Activated T-helper 1 cell treated with Interleukin-2 at 50 U/mL for 16 hours (primary cell): ENCODE measurements at places on chromosomes 16 and 17.

GRCh38 chr16:16121185-16121727 lies 102.0 kb downstream of the ABCC6 start:
- no peak for DNase-seq

GRCh38 chr17:77857306-77857555 lies 101.3 kb upstream of the TNRC6C start:
- DNase-seq: no peak

GRCh38 chr17:7818026-7818425 lies 16.0 kb upstream of the KDM6B start:
- DNase-seq: no peak

DNA sequence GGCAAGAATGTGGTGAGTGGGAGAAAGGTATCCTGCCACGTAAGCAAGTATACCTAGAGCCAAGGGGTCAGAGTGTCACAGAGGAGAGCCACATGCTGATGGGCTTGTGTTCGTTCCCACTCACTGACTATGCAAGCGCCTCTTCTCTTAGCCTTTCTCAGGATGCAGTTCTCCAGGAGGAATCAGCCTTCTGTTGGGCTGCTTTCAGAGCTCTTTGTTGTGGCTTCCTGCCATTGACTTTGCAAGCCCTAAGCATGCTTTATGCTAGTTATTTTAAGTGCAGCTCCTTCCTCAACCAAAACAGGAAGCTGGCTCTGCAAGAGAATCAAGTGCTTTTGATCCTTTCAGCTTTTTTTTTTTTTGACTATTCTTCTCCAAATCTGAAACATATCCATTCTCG lies 66.6 kb downstream of the SIAH1 start:
- peak; percentile 1 for DNase-seq

DNA sequence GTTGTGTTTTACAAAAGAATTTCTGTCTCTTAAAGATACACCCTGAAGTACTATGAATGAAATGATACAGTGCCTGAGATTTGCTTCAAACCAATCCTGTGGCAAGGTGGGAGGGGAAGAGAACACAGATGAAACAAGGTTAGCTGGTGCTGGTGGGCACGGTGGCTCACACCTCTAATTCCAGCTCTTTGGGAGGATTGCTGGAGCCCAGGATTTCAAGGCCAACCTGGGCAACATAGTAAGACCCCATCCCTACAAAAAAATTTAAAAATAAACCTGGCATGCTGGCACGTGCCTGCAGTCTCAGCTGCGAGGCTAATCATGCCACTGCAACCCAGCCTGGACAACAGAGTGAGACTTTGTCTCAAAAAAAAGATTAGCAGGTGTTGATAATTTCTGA lies 67.3 kb upstream of the FA2H start:
- no peak for DNase-seq

DNA sequence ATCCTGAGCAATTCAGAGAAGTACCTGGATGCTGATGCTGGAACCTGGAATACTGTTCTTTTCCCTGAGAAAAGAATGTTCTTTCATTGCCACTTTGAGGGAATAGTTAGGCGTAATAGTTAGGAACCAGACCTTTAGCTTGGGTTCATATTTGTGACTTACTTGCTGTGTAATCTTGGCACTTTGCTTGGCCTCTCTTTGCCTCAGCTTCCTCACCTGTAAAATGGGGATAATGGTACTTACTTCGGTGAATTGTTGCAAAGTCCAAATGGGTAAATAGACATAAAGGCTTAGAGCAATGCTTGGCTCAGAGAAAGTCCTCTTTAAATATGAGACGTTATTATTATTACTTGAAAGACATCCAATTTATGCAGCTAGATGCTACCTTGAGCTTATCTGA lies 55.0 kb upstream of the CLEC19A start:
- DNase-seq: no peak

GRCh38 chr16:79769270-79769927 lies 168.9 kb upstream of the MAF start:
- DNase-seq: no peak

GRCh38 chr17:47806913-47807255 lies 14.7 kb downstream of the OSBPL7 start:
- no peak for DNase-seq

DNA sequence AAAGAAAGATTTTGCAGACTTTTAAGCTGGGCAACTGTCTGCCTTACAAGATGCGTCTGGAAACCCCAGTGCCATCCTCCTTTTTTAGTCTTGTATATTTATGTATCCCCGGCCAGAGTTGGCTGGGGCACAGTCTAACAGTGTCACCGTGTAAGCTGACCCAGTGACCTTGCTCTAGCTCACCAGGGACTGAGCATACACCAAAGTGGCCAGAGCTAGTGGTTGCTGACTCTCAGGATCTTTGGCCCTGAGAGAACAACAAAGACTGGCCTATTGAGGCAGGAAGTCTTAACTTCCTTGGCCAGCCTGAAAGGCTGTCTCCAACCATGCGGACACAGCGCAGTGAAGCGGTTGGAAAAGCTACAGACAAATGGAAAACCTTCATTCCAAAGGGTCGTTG lies 745.2 kb downstream of the WWOX start:
- no peak for DNase-seq

DNA sequence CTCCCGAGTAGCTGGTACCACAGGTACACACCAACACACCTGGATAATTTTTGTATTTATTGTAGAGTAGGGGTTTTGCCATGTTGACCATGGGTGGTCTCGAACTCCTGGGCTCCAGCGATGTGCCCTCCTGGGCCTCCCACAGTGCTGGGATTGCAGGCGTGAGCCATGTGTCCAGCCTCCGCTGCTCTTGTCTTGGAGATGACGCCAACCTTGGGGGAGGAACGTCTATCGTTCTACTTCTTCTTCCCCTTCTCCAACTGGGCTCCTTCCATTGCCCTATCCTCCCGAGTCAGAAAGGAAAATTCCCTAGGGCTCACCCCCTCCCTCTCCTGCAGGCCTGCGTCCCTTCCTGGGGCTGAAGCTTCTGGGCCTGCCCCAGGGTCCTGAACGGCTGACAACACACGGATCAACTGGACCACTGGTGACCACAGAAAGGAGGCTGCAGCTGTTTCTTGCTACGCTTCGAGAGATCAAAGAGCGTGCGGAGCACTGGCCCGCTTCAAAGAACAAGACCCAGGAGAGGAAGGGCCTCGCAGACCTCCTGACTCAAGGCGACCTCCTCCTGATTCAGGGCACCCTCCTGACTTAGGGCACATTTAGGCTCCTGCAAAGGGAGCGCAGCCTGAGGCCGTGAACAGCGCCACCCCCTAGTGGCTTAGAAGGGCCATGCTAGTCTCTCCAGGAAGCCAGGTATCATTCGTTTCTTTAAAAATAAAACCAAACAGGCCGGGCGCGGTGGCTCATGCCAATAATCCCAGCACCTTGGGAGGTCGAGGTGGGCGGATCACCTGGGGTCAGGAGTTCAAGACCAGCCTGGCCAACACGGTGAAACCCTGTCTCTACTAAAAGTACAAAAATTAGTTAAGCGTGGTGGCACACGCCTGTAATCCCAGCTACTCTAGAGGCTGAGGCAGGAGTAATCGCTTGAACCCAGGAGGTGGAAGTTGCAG lies 48.5 kb upstream of the HELZ start:
- DNase-seq: peak; percentile 37

DNA sequence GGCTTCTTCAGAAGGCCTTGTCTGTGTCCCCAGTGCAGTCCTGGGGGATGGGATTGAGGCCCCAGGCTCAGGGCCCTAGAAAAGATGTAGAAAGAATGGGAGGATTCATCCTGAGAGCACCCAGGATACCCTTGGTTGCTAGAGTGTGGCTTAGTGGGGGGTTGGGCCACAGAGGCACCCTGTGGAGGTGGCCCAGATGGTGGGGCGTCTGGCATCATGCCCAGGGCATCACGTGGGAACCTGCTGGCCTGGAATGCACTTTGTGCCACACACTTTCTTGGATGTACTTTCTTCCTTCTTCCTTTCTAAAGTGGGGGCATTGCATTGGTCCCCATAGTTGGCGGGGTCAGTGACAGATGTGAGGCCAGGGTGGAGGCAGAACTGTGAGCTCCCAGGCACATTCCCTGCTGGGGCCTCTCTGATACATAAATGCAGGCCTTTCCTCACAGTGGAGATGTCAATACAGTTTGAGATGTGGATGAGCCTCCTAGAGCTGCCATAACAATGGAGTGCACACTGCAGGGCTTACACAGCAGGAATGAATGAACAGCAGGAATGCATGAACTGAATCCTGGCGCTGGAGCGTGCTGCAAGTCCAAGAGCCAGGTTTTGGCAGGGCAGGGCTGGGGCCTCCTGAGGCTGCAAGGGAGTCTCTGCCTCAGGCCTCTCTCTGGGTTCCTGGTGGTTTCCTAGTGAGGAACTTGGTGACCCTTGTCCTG lies 43.3 kb downstream of the MGAT5B start:
- no peak for DNase-seq

DNA sequence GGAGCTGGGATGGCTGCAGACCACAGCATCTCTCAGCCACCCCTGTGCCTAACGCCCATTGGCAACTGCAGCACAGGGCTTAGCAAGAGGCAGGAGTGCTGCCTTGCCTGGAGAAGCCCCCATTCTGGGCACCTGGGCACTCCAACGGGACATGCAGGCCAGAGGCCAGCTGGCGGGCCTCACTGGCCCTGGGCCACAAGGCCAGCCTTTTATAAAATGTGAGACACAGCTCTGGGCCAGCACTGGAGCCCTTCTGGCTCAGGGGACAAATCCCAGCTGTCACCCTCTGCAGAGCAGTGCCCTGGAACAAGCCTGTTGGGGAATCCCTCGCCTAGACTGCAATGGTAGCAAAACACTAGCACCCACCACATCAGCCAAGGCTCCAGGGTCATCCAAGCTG lies 171.8 kb downstream of the WSCD1 start:
- DNase-seq: no peak

- DNase-seq: no peak
These were observed 3.1 kb upstream of the ATXN7L3 start for GRCh38 chr17:44202756-44203155.

DNA sequence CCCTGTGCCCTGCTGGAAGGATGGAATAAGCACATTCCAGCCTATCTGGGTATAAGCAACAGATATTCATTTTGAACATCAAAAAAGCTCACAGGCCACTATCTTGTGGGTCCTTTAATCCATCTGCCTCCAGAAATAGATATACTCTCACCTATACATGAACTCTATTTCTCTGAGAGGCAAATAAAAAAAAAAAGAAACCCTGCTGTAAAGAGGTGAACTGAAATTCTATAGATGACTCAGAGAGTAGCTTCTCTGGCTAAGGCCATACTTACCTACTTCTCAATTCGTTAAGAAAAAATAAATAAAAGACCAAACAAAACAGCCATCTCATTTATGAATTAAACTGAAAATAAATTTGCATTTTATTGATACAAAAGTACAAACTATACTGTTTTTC lies 86.3 kb downstream of the DYNLRB2 start:
- no peak for DNase-seq

DNA sequence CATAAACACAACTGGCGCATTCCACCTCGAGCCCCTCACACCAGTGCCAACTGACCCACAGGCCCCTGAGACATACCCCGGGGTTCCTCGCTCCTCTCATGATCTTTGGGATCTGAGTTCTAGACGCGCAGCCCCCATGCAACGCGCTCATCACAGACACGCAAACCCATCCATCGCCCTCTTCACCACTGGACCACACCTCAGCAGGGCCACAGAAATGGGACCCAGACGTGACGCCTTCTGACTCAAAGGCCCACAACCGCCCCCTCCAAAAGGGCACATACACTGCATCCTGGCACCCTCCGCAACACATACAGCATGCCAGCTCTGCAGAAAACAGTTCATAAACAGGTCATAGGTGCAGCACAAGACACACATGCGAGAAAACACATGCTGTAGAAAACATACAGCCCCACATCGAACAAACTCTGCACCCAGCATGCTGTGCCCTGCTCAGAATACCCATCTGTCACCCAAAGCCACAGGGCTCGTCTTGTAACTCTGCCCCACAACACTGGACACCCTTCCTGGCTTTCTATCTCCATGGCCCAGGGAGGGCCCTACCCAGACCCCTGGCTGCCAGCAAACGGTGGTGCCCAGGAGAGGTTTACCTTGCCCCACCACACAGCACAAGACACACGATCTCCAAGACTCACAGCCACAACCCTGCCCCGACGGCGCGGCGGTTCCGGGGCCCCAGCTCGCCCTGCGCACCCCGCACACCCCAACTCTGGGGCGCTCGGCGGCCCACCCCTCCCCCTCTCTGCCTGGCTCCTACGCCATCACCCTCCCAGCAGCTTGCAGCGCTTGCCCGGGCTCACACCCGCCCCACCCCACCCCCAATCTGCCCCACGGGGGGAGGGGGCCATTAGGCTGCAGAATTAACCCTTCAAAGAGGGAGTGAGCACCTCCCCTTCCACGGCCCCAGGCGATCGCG lies 887 bp downstream of the ZBTB4 start:
- DNase-seq: peak; percentile 54

- no peak for DNase-seq
These were observed 671 bp downstream of the CHMP6 start for GRCh38 chr17:80992077-80992947.

- DNase-seq: no peak
These were observed 14.6 kb upstream of the CNGB1 start for GRCh38 chr16:57985204-57986181.

- no peak for DNase-seq
These were observed 278.4 kb upstream of the IRX5 start for GRCh38 chr16:54652201-54652770.
